ENCODE measurements at places on chromosomes 7 and 10. TPM values are rescaled to one million over a fixed set of nuclear protein-coding genes. Genes with fewer than 3 reads are reported as not detected.
A peak's percentile ranks its signal among the peaks of the same experiment; 100 is the strongest.

GRCh38 chr7:77327932-77328628, 88.1 kb downstream of the GSAP start:
- H3K27ac ChIP-seq, result peak overlapping the region; percentile 53
- H3K4me3 ChIP-seq, result no peak overlapping the region
- no peaks in the 10 kb centered on the region for H3K36me3 ChIP-seq
- no peak for DNase-seq
- no peaks in the 10 kb centered on the region for H3K27me3 ChIP-seq
- peaks cover 50% of the 10 kb centered on the region for H3K4me1 ChIP-seq

DNA sequence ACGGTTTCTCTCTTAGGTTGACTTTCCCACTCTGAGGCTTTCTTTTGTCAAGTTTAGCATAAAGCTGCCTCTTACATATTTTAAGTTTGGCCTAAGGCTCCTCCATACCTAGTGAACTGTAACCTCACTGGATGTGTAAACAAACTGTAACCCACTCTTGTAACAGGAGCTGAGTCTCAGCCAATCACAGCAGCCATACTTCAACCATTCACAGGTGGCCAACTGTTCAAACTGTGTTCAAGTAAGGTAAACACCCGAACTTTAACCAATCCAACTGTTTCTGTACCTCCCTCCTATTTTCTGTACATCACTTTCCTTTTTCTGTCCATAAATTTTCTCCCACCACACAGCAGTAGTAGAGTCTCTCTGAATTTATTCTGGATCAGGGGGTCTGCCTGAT, 7.7 kb upstream of the NRBF2 start:
- H3K27me3 ChIP-seq, result no peaks in the 10 kb centered on the region
- H3K4me3 ChIP-seq, result no peak overlapping the region
- H3K4me1 ChIP-seq, result peaks cover 6% of the 10 kb centered on the region

DNA sequence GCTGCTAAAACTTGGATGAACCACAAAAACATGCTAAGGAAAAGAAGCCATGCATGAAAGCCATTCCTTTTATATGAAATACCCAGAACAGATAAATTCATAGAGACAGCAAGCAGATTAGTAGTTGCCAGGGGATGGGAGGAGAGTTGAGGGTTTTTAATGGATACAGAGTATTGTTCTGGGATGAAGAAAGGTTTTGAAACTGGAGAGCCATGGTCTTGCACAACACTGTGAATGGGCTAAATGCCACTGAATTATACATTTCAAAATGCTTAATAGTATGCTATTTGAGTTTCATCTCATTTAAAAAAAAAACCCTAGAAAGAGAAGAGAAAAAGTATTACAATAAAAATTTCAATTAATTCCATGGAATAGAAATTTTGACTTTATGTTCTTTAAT, 154.3 kb downstream of the GNAT3 start:
- H3K27ac ChIP-seq, result no peak overlapping the region
- no peaks in the 10 kb centered on the region for H3K27me3 ChIP-seq
- no peak for DNase-seq
- H3K4me1 ChIP-seq, result no peaks in the 10 kb centered on the region

The COL13A1 gene
- 1.8 TPM for total RNA-seq

DNA sequence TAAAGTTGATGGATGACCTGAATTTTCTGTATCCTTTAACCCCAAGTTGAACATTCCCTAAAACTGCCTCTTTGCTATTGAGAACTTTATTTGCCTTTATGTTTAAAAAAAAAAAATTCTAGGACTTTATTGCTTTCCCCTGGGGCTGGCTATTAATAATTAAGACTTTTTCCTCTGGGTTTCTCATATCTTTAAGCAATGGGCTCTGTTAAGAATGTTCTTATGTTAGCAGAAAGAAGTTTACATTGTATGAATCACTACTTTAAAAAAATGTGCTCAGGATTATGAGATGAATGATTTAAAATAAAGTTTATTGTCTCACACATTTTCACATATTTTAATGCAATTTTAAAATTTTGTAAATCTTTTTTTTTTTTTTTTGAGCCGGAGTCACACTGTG, 19.5 kb downstream of the TAX1BP1 start:
- no peaks in the 10 kb centered on the region for H3K4me1 ChIP-seq
- H3K27ac ChIP-seq, result no peak overlapping the region
- no peak overlapping the region for H3K4me3 ChIP-seq
- H3K36me3 ChIP-seq, result peaks cover 24% of the 10 kb centered on the region
- no peaks in the 10 kb centered on the region for H3K27me3 ChIP-seq
- no peak for DNase-seq

The NPY4R2 gene
- not detected for total RNA-seq

The BAIAP2L1 gene
- 10.5 TPM for total RNA-seq

The GPR26 gene
- total RNA-seq, result not detected

The NYAP1 gene
- total RNA-seq, result under 0.01 TPM

The TRIM73 gene
- total RNA-seq, result 0.36 TPM

- DNase-seq, result no peak
- H3K27me3 ChIP-seq, result no peaks in the 10 kb centered on the region
- H3K36me3 ChIP-seq, result peaks cover 49% of the 10 kb centered on the region
- H3K4me3 ChIP-seq, result no peak overlapping the region
Measured at GRCh38 chr10:79182781-79183467, 114.2 kb downstream of the ZMIZ1 start.

GRCh38 chr7:155009570-155010157, 6.7 kb upstream of the PAXIP1 start:
- no peak for DNase-seq
- H3K27ac ChIP-seq, result no peak overlapping the region
- no peaks in the 10 kb centered on the region for H3K27me3 ChIP-seq
- H3K36me3 ChIP-seq, result no peaks in the 10 kb centered on the region
- H3K4me1 ChIP-seq, result no peaks in the 10 kb centered on the region
- H3K4me3 ChIP-seq, result no peak overlapping the region

GRCh38 chr10:121788115-121788514, 139.7 kb downstream of the ATE1 start:
- no peak overlapping the region for H3K27ac ChIP-seq
- no peak overlapping the region for H3K4me3 ChIP-seq
- no peaks in the 10 kb centered on the region for H3K27me3 ChIP-seq
- no peak for DNase-seq

The CAMK2B gene
- not detected for total RNA-seq

- no peaks in the 10 kb centered on the region for H3K27me3 ChIP-seq
- no peak overlapping the region for H3K4me3 ChIP-seq
- no peaks in the 10 kb centered on the region for H3K4me1 ChIP-seq
Measured at GRCh38 chr10:66378117-66378876, 547.5 kb upstream of the LRRTM3 start.

The OLAH gene
- not detected for total RNA-seq

DNA sequence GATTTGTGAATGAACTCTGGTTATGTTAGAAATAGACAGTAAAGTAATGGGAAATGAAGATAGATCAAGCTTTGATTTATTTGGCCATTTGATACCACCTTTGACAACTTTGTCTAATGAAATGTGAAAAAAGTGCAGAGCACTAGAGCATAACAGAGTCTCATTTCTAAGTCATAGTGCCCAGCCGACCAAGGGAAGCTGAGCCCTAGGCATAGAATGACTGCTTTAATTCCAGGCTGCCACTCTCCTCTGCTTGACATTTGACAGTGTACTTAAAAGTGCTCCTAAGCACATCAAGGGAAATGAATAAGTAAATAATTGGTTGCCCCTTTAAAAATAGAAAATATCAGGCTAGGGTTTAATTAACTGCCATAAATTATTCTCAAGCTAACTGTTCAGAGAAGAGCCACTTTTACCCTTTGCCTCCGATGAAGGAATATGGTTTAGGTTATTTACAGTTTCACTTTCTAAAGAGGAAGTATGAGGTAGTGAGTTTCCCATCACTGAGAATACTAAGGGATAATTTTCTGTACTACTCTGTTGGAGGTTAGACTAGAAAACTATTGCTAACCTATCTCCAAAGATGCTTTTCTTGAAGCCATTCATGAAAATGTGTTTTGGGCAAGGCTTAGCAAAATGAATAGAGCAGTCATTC, 591.6 kb downstream of the REEP3 start:
- DNase-seq, result no peak
- no peak overlapping the region for H3K4me3 ChIP-seq
- no peak overlapping the region for H3K27ac ChIP-seq
- no peaks in the 10 kb centered on the region for H3K36me3 ChIP-seq

DNA sequence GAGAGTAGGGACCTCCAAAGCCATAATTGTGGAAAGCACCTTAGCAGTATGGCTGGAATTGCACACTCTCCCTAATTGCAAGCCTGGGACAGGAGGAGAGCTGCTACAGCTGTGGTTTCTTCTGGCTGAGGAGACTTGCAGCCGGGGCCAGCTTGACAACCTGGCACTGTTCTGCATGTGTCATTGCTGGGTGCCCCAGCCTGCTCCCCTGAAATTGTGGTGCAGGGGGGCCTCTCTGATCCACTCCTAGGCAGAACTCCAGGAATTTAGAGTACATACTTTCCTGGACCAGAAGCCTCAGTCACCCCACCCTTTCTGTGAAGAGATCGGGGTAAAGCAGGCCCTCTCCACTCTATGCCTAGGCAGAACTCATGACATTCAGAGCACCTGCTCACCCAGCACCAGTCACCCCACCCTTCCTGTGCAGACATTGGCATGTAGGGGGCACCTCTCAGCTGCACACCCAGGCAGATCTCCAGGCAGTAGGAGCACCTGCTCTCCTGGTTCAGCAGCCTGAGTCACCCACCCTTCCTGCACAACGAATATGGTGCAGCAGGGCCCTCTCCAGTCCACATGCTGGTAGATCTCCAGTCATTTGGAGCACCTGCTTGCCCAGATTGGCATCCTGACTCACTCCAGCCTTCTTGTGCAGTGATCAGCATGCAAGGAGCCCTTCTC, 34.4 kb upstream of the DYNC1I1 start:
- H3K36me3 ChIP-seq, result no peaks in the 10 kb centered on the region
- no peaks in the 10 kb centered on the region for H3K27me3 ChIP-seq
- H3K27ac ChIP-seq, result no peak overlapping the region
- no peaks in the 10 kb centered on the region for H3K4me1 ChIP-seq
- DNase-seq, result no peak
- H3K4me3 ChIP-seq, result no peak overlapping the region

The NUTM2A gene
- total RNA-seq, result 0.72 TPM

DNA sequence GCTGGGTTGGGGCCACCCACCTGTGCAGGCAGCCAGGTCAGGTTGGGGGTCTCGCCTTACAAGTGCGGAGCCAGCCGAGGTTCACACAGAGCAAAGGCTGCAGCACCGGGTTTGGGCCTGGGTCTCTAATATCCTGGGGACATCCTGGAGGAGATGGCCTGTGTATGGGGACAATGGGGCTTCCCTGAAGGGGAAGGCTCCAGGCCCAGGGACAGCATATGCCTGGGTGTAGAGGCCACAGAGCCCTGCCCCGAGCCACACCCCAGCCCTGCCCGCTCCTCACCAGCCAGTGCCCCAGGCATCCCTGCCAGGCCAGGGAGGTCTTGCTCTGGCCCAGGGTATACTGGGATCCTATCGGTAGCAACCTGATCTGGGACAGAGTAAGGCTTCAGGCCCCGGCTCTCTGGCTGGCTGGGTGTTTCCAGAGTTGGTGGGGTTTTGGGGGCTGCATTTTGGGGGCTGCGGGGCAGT, 9.1 kb downstream of the TTYH3 start:
- peak overlapping the region; percentile 94 for H3K27ac ChIP-seq
- no peak for DNase-seq
- peak overlapping the region; percentile 40 for H3K4me3 ChIP-seq
- H3K36me3 ChIP-seq, result peaks cover 2% of the 10 kb centered on the region
- H3K27me3 ChIP-seq, result no peaks in the 10 kb centered on the region
- peaks cover 33% of the 10 kb centered on the region for H3K4me1 ChIP-seq

DNA sequence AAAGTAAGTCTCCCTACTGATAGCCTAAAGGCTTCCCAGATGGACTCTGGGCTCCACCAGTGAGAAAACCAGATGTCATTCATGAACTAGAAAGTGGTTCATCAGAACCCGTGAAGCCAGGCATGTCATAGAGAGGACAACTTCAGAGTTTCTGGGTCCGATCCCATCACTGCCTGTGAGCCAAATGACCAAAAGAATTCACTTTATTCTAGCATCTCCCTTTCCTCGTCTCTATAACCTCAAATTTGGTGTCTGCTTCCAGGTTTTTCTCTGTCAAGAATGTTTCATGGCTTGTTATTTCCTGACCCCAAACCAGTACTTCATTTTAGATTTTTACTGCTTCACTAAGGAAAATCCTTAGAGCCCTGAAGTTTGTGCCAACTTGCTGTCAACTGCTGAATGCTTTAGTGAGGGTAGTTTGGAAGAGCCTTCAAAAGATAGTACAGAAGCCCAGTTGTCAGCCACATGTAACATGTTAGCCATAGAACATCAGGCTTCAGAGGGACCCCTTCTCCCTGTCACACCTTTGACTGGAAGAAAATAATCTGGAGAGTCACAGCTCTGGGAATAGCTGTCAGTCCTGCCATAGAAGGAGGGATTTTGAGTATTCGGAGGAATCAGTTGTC, 34.0 kb downstream of the ITGB8 start:
- no peaks in the 10 kb centered on the region for H3K4me1 ChIP-seq
- no peak for DNase-seq
- H3K27me3 ChIP-seq, result no peaks in the 10 kb centered on the region
- no peaks in the 10 kb centered on the region for H3K36me3 ChIP-seq

The CNPY1 gene
- total RNA-seq, result not detected

- no peak overlapping the region for H3K27ac ChIP-seq
- no peak overlapping the region for H3K4me3 ChIP-seq
- H3K4me1 ChIP-seq, result peaks cover 21% of the 10 kb centered on the region
- H3K36me3 ChIP-seq, result no peaks in the 10 kb centered on the region
- DNase-seq, result no peak
- H3K27me3 ChIP-seq, result peaks cover 2% of the 10 kb centered on the region
Measured at GRCh38 chr7:151312356-151312755, 29.3 kb upstream of the NUB1 start.

- H3K4me3 ChIP-seq, result no peak overlapping the region
- H3K36me3 ChIP-seq, result no peaks in the 10 kb centered on the region
- H3K27me3 ChIP-seq, result no peaks in the 10 kb centered on the region
- DNase-seq, result peak; percentile 91
- peaks cover 19% of the 10 kb centered on the region for H3K4me1 ChIP-seq
Measured at GRCh38 chr10:103197174-103197573, 4.1 kb upstream of the NT5C2 start.

DNA sequence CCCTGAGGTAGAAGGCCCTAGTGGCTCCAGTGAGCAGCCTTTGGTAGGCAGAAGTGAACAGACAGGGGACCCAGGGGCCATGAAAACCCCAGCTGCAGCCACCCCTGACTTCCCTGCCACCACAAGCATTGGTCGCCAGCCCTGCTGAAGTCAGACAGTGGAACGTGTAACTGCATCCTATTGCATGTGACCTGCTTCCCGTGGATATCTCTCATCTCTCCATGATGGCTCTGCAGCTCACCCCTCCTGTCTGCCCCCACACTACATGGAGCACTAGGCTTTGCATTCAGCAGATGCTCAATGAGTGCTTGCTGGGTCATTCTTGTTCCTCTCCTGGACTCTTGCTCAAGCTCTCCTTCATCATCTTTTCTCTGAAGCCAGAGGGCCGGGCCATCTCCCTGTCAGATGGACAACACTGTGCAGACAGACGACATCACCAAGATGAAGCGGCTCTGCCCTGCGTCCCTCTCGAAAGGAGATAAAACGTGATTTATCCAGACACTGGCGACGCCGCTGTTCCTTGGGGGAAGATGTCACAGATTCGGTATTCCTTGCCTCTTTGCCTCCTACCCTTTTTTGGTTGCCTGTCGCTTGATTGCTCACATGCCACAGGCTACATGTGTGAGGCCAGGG, 117.5 kb downstream of the SH3PXD2A start:
- DNase-seq, result no peak
- no peaks in the 10 kb centered on the region for H3K27me3 ChIP-seq
- peaks cover 23% of the 10 kb centered on the region for H3K4me1 ChIP-seq
- H3K27ac ChIP-seq, result no peak overlapping the region
- no peaks in the 10 kb centered on the region for H3K36me3 ChIP-seq

The MPLKIP gene
- total RNA-seq, result 8.0 TPM

- H3K36me3 ChIP-seq, result no peaks in the 10 kb centered on the region
- DNase-seq, result peak; percentile 43
- no peaks in the 10 kb centered on the region for H3K4me1 ChIP-seq
- no peak overlapping the region for H3K27ac ChIP-seq
- H3K4me3 ChIP-seq, result no peak overlapping the region
Measured at GRCh38 chr7:157495594-157495993, 158.8 kb downstream of the DNAJB6 start.

The SEMA4G gene
- total RNA-seq, result under 0.01 TPM
